SW480 (cell line): ENCODE measurements at places on chromosomes 2 and 18.

DNA sequence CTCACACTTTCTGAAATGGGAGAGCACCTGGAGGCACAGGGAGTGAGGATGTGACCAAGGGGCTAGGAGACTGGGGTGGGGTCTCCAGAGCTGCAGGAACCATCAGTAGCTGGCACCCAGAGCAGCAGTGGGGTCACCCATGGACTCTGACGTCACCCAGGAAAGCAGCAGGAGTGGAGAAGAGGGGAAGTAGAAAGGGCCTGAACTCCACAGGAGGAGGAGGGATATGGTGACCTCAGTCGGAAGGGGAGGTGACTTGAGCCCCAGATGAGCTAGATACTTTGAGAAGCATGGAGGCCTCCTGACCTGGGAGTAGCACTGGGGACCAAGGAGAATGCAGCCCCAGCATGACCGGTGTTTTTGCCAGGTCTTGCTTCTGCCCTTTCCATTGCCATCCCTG is 8.8 kb downstream of the NMUR1 start:
- DNase-seq, result no peak

DNA sequence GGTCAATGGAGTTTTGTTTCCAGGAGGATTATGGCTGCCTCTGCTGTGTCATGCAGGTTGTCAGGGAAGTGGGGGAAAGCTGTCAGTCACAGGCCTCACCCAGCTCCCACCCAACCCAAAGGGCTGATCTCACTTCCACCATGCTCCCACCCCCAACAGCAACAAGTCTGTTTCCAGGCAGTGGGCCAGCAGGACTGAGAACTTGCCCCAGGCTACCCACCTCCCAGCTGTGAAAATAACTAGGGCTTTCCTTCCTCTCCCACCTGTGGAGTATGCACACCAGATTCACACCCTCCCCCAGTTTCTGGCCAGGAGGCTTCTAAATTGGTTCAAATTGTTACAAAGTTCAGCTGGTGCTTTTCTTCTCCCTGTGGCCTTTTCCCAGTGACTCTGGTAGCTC is 95.6 kb upstream of the ACVR1 start:
- no peak for DNase-seq

GRCh38 chr2:83168377-83168776 is 1290.7 kb downstream of the SUCLG1 start:
- no peak for DNase-seq

DNA sequence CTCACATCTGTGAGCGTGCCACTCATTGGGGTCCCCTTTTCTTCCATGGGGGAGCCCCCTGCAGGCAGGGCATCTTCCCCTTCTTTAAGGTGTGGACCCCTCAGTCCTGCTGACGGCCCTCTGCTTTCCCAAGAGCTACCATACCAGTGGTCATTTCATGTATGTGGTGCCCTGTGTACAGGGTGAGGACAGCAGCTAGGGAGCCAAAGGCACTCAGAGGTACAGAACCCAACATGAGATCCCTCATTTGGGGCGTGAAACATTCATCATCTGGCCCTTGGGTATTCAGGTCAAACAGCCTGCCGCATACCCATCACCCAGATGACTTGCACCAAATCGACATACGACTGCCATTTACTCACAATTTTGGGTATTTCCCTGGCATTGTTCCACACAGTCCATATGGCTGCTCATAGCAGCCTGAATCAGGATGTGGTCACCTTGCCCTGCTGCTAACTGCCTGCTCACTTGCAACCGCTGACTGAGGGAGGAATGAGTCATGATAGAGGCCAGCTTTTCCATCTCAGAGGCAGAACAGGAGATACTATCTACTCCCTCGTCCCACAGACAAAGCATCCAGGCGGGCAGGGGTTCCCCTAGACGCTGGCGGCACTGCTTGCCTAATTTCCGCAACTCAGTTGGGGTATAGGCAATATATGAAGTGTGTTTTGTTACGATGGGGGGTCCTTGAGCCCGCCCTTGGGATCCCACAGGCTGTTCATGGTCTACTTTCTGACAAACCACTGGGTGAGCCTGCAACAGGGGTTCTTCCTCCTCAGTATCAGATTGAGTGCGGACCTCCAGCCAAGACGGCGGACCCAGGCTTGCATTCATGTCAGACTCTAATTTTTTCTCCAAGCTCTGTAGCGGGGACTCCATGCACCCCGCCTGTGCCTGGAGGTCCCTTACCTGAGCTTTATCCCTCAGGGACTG is 228.6 kb downstream of the SATB2 start:
- DNase-seq, result peak; percentile 75

DNA sequence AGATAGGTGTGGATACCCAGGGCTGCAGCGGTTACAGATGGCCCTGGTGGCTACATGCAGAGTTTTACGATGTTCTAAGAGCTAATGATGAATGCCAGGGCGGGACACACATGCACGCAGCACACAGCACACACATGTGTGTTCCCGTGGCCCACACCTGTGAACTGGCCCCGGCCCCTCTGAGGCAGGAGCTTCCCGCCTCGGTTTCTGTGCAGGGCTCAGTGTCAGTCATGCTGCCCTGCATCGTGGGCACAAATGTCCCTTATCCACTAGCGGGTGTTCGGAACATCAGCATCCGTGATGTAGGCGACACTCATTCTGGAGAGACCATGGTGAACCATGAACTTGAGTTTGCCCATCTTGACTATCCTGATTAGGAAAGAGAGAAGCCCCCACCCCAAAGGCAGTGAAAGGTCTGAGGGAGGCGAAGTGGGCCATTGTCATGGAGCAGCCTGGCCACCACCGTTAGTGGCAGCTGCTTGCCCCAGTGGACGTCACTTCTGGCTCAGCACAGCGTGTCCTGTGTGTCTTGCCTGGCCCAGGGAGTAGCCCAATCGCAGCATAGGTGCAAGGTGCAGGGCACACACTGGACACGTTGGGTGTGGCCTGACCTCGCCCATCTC is 43.8 kb downstream of the DCDC2C start:
- peak; percentile 32 for DNase-seq

DNA sequence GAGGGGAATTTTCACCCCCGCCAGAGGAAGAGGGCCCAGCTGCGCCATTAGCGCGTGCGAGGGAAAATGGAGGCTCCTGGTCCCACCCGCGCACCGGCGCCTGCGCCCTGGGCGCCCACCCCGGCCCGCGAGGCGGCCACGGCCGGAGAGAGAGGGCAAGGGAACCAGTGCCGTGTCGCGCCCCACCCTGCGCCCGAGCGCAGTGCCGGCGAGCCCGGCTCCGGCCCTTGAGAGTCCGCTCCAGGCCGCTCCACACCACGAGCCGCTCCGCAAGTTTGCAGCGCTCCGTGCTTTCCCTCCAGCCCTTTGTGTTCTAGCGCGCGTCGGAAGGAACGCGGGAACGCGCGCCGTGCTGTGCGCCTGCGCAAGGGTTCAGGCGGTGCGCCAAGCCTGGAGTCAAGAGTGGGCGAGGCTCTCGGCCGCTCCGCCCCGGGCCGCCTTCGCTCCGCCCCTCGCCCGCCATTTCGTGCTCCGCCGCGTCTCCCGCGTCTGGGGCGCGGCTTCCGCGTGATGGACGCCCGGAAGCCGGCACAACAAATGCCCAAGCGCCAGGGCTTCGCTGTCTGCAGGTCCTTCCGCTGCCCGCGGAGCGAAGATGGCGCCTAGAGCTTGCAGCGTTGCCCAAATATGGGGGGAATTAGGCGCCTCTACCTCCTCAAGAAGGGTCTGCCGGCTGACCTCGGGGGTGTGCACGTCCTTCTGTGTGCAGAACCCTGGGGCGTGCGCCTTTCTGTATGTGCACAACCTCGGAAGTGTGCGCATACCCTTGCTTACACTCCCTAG is 46.1 kb upstream of the PTMA start:
- peak; percentile 92 for DNase-seq

- no peak for DNase-seq
Measured at GRCh38 chr2:240784629-240785423, 35.2 kb downstream of the KIF1A start.

DNA sequence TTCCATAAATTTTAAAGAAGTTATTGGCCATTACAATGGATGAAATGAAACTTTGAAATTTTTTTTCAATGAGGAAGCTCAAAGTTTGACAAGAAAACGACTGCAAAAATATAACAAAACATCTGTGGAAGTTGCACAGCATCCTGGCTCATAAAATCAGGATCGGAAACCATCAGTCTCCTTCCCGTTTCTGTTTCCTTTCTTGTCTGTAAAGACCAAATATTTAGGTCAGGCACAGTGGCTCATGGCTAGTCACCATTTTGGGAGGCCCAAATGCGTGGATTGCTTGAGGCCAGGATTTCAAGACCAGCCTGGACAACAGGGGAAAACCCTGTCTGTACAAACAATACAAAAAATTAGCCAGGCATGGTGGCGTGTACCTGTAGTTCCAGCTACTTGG is 27.6 kb upstream of the SSB start:
- no peak for DNase-seq

- no peak for DNase-seq
Measured at GRCh38 chr2:71601136-71602114, 148.1 kb downstream of the DYSF start.

- no peak for DNase-seq
Measured at GRCh38 chr2:105039559-105039958, 1.7 kb downstream of the MRPS9 start.

- no peak for DNase-seq
Measured at GRCh38 chr2:166485558-166486178, 8.4 kb downstream of the SCN7A start.

DNA sequence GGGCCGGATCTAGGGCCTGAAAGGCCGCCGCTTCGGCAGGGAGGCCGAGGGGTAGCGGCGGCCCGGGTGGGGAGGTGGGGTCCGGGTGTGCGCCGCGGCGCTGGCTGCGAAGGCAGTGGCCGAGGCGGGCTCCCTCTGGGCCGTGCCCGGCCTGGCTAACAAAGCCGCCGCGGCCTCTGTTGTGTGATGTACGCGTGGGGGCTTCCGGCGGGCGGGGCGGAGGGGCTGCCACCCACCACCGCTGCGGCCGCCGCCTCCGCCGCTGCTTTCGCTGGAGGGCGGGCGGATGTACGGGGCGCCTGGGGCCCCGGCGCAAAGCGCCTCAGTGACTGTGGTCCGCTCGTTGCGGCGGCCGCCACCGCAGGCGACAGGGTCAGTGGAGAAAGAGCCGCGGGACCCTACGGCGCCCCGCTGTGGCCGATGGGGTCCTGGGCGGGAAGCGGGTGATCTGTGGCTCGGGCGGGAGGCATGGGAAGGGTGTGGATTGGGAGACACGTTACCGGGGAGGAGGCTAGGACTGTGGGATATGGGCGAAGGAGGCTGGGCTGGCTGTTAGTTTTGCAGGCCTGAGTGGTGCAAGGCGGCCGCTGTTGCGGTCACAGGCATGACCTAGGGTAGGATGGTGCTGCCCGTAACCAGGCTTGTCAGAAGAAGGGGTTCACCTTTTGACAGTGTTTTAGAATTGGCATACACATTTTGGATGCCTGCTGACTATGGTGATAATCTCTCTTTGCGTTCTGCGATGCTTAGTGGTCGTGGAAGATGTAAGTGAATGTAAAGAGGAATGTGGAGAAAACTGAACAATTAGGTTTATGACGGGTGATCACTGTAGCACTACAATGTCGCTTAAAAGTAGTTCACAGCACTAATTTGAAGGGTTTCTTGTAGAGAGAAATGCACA is 662 bp downstream of the BZW1 start:
- peak; percentile 81 for DNase-seq

GRCh38 chr2:220496513-220496912 is 869.1 kb downstream of the SLC4A3 start:
- DNase-seq, result no peak
